Activated CD4-positive, alpha-beta memory T cell treated with anti-CD3 and anti-CD28 coated beads for 36 hours (primary cell): ENCODE measurements at places on chromosomes 6 and 20.

DNA sequence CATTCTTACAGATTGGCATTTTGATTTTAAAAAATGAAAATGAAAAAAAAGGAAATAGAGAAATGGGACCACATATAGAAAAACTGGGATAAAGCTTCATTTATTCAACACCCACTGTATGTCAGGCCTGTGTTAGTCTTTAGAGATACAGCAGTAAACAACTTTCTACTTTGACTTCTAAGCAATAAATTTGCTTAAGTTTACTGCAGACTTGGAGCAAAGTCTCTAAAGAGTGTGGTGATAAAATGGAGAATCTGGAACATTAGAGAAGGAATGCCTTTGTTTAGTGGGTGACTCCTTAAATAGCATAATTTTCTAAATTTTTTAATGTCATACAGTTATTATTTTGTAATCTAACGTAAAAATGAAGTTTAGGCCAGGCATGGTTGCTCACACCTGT, 80.7 kb upstream of the CNKSR3 start:
- DNase-seq = no peak

- DNase-seq = no peak
Observed at GRCh38 chr6:3753228-3753835, 1.8 kb upstream of the PXDC1 start.

- peak; percentile 96 for DNase-seq
Observed at GRCh38 chr6:142946181-142946923, 1.4 kb upstream of the HIVEP2 start.

- DNase-seq = no peak
Observed at GRCh38 chr20:25544734-25545133, 40.6 kb downstream of the NINL start.

GRCh38 chr20:63522981-63523611, 2.5 kb downstream of the PPDPF start:
- DNase-seq = no peak

DNA sequence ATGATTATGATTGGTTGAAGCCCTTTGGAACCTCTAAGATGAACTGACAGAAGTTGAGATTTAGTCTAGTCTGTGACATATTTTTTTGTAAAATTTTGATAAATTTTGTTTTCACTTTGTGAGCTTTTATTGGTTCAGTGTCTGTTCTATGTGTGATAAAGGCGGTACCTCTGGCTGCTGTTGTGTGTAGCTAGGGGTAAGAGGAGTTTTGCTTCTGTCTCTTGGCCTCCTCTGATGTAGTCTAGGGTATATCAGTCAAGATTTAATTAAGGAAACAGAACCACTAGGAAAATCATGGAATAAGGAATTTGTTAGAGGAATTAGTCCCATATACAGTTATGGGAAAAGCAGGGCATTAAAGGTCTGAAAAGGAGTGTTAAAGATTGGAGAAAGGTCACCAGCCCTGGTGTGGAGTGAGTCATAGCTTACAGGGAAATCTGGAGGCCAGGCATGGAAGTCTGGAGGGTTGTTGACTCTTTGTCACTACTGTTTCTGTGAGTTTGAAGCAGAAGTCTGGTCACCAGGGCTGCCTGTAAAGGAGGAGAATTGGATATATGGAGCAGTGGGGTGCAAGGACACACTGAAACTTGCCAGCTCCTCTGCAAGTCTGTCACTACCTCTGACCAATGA, 28.5 kb downstream of the CDC5L start:
- DNase-seq = no peak

- no peak for DNase-seq
Observed at GRCh38 chr6:137861550-137862337, 5.3 kb upstream of the TNFAIP3 start.

- DNase-seq = no peak
Observed at GRCh38 chr20:48025661-48026060, 240.4 kb upstream of the SULF2 start.

DNA sequence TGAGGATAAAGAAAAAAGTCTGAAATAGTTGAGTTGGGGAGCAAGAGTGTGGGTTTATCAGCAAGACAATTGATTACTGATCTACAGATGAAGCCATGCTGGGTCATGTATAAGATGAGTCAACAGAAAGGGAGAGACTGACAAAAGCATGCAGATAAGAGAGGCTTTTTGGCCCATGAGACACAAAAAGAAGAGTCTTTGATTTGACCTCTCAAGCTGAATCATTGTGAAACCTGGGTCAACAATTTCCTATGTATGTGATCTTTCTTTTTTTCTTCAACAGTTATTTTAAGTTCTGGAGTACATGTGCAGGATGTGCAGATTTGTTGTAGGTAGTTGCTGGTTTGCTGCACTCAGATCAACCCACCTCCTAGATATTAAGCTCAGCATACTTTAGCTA, 15.9 kb downstream of the RIMS1 start:
- DNase-seq = no peak

DNA sequence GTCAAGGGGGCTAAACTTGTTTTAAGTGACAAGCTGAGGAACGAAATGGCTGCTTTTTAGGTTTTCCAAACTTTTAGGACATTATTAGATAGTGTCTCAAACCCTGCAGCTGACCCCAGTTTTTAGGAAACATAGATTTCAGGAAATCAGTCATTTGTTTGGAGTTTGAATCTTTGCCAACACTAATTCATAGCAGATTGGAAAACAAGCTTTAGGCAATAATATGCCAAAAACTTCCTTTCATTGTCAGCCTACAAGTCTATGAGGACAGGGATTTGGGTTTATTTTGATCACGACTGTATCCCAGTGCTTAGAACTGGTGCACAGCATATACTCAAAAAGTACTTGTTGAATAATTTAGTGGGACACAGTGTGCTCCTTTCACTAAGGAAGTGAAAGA, 123.2 kb downstream of the TINAG start:
- no peak for DNase-seq

GRCh38 chr20:32062776-32063170, 10.7 kb downstream of the HCK start:
- peak; percentile 33 for DNase-seq

DNA sequence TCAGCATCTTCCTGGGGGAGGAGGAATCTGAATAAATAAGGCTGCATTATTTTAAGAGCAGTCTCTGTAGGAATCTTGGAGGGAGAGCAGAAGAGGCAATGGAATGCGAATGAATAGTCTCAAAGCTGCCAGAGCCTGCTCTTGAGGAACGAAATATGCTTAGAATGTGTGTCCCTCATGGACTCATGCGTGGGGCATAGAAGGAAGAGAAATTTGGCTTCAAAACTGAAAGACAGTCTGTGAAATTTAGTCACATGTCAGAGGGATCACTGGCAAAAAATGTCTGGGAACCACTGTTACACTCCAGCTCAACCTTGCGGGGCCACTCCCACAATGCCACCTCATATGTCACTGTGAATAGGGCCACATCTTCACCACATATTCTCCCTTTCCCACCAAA, 95.5 kb downstream of the GJA10 start:
- DNase-seq = no peak

GRCh38 chr6:42349753-42350511, 101.8 kb downstream of the TRERF1 start:
- DNase-seq = no peak

DNA sequence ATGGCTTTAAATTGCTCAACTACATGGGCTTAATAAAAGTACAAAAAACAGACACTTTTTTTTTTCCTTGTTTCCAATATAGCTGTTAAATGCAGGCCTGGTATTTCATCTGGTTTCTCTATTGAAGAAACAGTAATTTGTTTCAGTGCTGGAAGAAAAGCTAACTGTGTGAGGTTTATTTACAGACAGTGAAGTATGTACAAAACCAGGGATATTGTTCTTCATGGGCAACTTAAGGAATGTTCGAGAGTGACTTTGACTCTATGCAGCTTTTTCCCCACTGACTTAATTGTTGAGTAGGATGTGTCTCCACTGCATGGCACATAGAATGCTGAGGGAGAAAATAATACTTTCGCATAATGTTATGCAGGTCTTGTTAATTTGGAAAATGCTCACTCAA, 31.0 kb upstream of the PRL start:
- no peak for DNase-seq

DNA sequence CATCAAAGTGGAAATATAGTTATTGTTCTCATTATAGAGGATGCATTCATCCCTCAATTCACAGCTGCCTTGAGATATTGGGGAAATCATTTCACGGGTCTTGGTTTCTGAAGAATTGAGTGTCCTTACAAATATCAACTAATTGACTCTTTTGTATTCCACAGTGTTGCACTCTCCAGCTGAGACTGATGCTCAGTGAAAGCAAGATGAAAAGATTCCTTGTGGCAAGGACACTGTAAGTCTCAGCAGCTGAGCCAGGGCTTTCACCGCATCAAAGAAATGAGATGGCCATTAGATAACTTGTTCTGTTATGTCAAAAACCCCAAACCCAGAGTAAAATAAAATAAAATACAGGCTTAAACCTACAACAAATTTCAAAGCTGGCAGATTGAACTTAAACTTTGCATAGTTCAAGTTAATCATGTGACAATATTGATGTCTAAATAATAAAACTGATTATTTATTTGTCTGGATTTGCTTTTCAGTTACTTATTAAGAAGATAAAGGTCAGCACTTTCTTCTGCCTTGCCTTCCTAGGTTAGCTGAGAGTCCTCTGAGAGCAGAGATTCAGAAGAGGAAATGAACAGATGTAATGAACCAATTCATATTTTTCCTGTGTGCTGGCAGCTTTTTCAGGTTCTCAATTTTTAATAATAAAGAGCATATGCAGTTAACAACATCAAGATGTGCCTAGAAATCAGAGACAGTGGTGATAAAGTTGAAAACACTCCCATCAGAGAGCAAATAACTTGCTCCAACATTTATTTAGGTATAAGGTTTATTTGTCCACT, 82.4 kb upstream of the SMLR1 start:
- DNase-seq = no peak

DNA sequence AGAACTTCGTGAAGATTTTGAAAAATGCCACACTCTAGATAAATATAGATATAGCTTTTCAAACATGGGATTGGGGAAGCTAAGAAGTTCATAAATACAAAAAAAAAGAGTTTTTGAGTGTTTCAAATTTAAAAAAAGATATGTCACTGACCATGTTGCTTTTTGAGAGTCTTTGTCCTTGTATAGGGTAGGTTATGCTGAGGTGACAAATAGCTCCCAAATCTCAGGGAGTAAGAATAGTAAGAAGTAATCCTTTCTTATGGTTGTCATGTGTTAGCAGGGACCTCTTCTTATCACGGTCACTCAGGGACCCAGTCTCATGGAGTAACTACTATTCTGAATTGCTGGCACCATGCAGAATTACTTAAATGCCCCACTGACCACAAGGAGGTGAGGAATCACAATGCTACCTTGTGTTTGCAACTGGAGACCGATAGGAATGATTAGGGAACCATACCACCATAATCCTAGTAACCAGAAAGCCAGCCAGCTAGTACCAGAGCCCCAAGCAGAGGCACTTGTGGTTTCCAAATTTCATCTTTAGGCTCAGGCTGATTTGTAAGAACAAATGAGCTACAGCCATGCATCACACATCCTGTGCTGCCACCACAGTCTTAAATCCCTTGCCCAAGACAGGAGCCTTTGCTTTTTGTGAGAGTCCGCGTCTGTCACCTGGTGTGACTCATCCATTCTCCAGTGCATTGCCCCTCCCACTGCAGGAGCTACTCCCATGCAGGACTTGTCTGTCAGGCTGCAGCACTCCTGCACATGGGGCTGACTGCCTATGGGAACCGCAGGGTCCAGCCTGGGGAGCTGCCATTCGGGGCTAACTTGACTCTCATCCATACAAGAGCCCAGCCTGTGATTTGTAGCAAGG, 42.4 kb upstream of the ADGRF4 start:
- peak; percentile 62 for DNase-seq

DNA sequence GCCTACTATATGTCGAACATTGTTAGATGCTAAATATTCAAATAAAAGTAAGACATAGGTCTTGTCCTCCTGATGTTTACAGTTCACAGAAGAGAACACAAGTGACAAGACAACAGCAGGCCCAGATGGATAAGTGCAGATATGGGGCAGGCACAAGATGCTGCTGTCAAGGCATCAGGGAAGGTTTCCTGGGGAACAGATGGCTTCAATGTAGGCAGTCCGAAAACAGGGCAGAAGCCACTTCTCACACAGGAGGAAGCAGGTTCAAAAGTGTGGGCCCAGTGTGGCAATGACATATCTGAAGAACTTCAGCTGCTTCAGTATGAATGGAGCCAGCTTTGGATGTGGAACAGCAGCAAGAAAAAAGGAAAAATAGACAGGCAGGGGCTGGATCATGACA, 32.5 kb downstream of the HLA-DPB1 start:
- no peak for DNase-seq

GRCh38 chr20:63327231-63327745, 33.9 kb downstream of the CHRNA4 start:
- no peak for DNase-seq

DNA sequence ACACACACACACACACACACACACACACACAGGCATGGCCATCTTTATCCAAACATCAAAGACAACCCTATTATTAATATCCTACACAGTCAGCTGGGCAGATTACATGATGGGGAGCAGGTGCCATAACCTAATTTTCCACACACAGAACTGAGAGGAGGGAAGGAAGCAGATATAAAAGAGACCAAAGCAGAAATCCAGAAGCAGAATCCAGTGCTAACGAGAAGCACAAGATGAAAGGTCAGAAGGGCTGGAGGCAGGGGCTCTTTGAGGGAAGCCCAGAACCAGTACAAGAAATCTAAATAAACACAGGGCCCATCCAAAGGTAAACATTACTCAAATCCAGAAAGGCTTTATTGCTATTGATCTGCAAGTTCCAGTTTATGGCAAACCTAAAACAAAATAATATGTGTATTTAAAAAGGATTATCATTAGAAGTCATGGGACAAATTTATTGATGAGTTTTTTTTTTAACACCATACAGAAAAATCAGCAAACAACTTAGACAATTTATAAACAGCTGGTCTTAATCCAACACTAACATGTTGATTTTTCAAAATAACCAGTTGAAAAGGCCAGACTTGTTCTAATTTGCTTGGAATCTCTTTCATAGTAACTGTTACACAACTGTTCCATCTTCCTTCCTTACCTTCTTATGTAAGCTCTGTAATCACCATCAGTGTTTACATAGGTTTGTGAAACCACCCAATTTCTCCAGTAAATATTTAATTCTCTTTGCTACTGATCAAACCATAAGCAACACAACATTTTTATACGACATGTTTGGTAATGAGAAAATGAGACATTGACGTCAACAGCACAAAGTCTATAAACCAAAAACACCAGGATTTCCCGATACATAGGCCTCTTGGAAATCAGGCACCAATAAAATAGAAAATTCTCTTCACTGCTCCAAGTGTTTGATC, 34.2 kb downstream of the SLC23A2 start:
- no peak for DNase-seq

GRCh38 chr20:41185013-41185757, 47.8 kb downstream of the PLCG1 start:
- DNase-seq = no peak

DNA sequence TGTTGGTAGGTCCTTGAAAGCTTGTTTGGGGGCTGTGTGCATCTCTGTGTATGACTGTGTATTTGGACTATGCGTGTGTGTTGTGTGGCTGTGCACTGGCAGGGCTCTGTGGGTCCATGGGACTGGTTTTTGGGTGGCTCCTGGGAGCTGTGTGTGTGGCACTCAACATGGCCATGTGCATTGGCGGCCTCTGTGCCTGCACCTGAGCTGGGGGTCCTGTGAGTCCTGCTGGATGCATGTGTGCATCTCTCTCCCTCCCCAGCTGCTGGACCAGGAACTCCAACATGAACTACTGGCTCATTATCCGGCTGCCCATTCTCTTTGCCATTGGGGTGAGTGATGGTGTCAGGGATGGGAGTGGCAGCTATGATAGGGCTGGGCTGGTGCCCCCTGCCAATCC, 30.1 kb downstream of the GLP1R start:
- DNase-seq = no peak
